ENCODE measurements at places on chromosomes 4 and X.

DNA sequence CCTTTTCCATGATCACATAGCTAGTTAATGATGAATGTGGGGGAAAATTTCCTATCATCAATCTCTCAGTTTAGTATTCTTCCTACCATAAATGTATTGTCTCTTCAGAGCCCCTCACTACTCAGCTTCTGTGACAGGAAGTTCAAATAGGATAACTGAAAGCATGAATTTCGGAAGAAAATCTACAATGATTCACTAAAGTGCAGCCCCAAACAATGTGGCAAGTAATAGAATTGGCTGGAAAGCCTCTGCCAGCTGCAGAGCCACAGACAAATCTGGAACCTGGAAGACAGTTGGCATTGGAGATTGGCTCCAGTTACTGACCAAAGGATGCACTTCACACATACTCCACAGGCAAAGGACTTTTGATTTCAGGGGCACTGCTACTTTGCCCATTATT, 35.2 kb downstream of the EGF start:
- DNase-seq = no peak

DNA sequence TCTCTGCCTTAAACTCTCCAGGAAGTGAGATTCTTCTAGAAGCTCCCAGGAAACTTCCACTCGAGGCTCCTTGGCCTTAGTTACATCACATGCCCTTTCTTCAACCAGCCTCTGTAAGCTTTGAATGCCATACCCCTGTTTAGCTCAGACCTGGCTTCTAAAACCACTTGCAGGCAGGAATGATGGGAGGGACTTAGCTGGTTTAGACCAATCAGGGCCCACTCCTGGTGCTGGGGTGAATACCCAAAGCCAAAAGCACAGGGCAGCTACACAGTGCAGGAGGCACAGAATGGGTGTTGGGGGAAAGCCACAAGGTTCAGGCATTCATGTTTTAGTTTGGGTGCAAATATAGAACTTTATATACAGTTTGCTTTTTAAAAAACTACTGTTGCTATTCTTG, 296.2 kb downstream of the FRMPD4 start:
- no peak for DNase-seq

DNA sequence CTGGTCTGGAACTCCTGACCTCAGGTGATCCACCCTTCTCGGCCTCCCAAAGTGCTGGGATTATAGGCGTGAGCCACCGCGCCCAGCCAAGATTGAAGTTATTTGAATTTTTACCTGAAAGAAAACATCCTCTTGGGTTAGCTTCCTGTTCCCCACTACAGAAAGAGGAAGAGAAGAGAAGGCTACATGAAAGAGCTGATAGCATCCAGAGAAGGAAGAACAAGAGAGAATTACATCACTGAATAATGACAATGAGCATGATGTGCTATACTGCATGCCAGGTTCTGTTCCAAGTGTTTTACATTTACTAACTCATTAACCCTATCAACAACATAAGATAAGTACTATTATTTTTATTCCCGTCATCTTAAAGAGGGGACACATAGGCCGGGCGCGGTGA, 11.5 kb upstream of the TBC1D1 start:
- DNase-seq = no peak

- no peak for DNase-seq
These were observed 24.0 kb downstream of the ANAPC4 start for GRCh38 chr4:25401066-25401465.

DNA sequence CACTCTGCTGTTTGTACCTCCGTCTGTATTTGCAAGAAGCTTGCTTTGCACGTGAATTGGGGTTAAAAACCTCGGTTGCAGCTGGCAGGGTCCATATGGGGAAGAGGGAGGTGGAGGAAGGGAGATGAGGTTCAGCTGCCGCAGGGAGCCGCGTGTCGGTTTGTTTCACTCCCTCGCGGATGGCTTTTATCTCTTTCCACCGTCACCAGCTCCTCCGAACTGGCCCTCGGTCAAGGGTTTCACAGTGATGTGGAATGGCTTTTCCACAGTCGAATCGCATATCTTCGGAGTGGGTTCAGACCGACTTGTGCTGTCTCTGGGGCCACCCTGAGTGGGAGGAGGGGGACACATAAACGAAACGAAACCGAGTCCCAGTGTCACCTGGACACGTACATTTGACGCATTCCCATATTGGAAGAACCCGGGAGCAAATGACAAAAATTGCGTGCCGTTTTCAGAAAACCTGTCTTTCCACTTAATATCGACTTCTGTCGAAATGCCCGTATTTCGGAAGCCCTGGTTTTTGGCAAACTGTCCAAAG, 929 bp downstream of the ZBTB33 start:
- peak; percentile 1 for DNase-seq

GRCh38 chr4:168540086-168540485, 43.2 kb downstream of the PALLD start:
- DNase-seq = no peak

- no peak for DNase-seq
These were observed 840 bp downstream of the ZNF711 start for GRCh38 chrX:85244450-85245211.

All from stimulated activated CD8-positive, alpha-beta memory T cell treated with anti-CD3 and anti-CD28 coated beads, Interleukin-4, amount 100 ng/mL, for 1 hour (primary cell).